H9 (cell line): ENCODE measurements at places on chromosomes 16 and 17. TPM values are rescaled to one million over a fixed set of nuclear protein-coding genes. Genes with fewer than 3 reads are reported as not detected.

Gene CMTM1
- 2.1 and 2.6 TPM in 2 replicates for total RNA-seq

Gene SLC6A4
- total RNA-seq = 0.02 and 0.44 TPM in 2 replicates

Gene RHBDL3
- 8.7 and 12.5 TPM in 2 replicates for total RNA-seq

- H3K36me3 ChIP-seq = no peaks in the 10 kb centered on the region
- H3K27ac ChIP-seq = no peak overlapping the region
- DNase-seq = no peak
- peaks cover 99% of the 10 kb centered on the region for H3K27me3 ChIP-seq
- H3K4me3 ChIP-seq = no peak overlapping the region
- H3K4me1 ChIP-seq = no peaks in the 10 kb centered on the region
Measured at GRCh38 chr17:48594538-48595277, 1.1 kb upstream of the HOXB5 start.

Gene DYNC1LI2
- 94.2 and 100 TPM in 2 replicates for total RNA-seq

GRCh38 chr16:86725401-86725800, 147.1 kb downstream of the FOXL1 start:
- DNase-seq = no peak
- H3K4me3 ChIP-seq = no peak overlapping the region
- H3K27ac ChIP-seq = no peak overlapping the region
- H3K4me1 ChIP-seq = peaks cover 2% of the 10 kb centered on the region; the same call in 1 of the 2 replicates

GRCh38 chr17:82065638-82066303, at the start of gene DUS1L:
Gene DUS1L, minus strand, starts transcription at chr17:82065804. Its CDS starts 745 bp downstream, at chr17:82065059.
- H3K27me3 ChIP-seq = no peaks in the 10 kb centered on the region
- no peak within 1 kb of the TSS for H3K27ac ChIP-seq
- peaks cover 2% of the 10 kb centered on the region; the same call in 2 of the 3 replicates for H3K36me3 ChIP-seq
- H3K4me1 ChIP-seq = no peaks in the 10 kb centered on the region

Gene PIRT
- not detected in 2 replicates for total RNA-seq

DNA sequence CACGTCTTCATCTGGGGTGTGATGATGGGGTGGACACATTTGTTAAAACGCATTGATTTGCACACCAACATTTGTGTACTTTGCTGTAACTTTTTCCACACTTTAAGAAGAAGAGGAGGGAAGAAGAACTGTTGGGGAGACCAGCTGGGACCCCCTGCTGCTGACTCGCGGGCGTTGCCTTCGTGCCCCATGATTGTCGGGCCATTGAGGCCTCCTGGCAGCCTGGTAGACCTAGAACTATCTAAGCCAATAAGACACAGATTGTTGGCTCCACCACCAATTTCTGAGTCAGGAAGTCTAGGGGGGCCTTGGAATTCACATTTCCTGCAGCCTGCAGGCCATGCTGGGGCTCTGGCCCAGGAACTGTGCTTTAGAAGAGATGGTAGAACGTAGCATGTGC, 105.5 kb downstream of the TNFRSF13B start:
- no peak overlapping the region for H3K4me3 ChIP-seq
- H3K36me3 ChIP-seq = no peaks in the 10 kb centered on the region; the same call in 2 of the 3 replicates
- H3K27ac ChIP-seq = no peak overlapping the region
- no peaks in the 10 kb centered on the region for H3K4me1 ChIP-seq

Gene WDR59
- total RNA-seq = 91.8 and 97.5 TPM in 2 replicates

GRCh38 chr16:10514369-10515055, 65.9 kb downstream of the EMP2 start:
- H3K36me3 ChIP-seq = no peaks in the 10 kb centered on the region
- H3K27ac ChIP-seq = no peak overlapping the region
- H3K27me3 ChIP-seq = no peaks in the 10 kb centered on the region
- H3K4me1 ChIP-seq = no peaks in the 10 kb centered on the region
- DNase-seq = no peak

GRCh38 chr17:72205357-72205756, 84.5 kb downstream of the SOX9 start:
- H3K4me1 ChIP-seq = no peaks in the 10 kb centered on the region; the same call in 1 of the 2 replicates
- H3K36me3 ChIP-seq = no peaks in the 10 kb centered on the region
- no peak overlapping the region for H3K4me3 ChIP-seq
- DNase-seq = no peak
- H3K27me3 ChIP-seq = no peaks in the 10 kb centered on the region

Gene GLYR1
- total RNA-seq = 114 TPM in 2 replicates

Gene MAF
- 4.9 and 5.1 TPM in 2 replicates for total RNA-seq

- no peak overlapping the region for H3K4me3 ChIP-seq
- no peak overlapping the region for H3K27ac ChIP-seq
- H3K27me3 ChIP-seq = no peaks in the 10 kb centered on the region
- DNase-seq = no peak
Measured at GRCh38 chr17:39306509-39307212, 80.9 kb upstream of the STAC2 start.

Gene IL34
- total RNA-seq = 4.2 and 4.4 TPM in 2 replicates

DNA sequence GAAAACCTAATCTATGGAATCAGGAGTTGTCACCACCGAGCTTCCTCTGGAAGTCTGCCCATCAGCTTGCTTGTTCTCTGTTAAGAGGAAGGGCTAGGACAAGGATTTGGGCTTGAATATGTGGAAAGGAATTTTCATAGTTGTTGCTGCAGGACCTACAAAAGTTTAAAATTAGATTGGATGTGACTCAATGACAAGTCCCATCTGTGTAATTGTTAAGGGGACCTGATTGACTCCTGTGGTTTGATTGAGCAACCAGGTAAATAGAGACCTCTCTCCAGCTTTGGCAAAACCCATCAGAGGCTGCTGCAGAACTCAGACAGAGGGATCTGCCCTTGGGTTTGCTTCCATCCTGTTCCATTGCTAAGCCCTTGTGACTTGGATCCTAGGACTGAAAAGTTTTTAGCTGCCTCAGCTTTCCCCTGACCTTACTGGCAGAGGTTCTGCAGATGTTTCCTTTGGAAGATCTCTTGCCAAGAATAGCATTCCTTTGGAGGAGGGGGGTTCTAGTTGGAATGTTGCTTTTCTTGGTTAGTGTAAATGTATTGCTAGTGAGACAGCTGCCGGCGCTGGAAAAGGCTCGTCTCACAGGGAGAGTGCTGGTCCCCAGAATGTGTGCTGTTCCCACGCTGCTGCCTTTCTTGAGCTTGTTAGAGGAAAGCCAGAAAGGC, 50.0 kb downstream of the SF3B3 start:
- no peak for DNase-seq
- H3K27me3 ChIP-seq = no peaks in the 10 kb centered on the region
- H3K4me1 ChIP-seq = no peaks in the 10 kb centered on the region
- H3K4me3 ChIP-seq = no peak overlapping the region
- H3K36me3 ChIP-seq = peaks cover 40% of the 10 kb centered on the region

GRCh38 chr17:37555386-37555785, 53.8 kb downstream of the SYNRG start:
- H3K4me1 ChIP-seq = no peaks in the 10 kb centered on the region
- H3K36me3 ChIP-seq = peaks cover 45% of the 10 kb centered on the region
- no peak overlapping the region for H3K4me3 ChIP-seq
- no peak overlapping the region for H3K27ac ChIP-seq
- DNase-seq = no peak
- H3K27me3 ChIP-seq = no peaks in the 10 kb centered on the region

- H3K4me1 ChIP-seq = peaks cover 4% of the 10 kb centered on the region; the same call in 1 of the 2 replicates
- H3K27me3 ChIP-seq = peaks cover 6% of the 10 kb centered on the region; the same call in 1 of the 2 replicates
- H3K4me3 ChIP-seq = no peak overlapping the region
Measured at GRCh38 chr17:76532072-76532651, 5.3 kb downstream of the CYGB start.

Gene CD300A
- total RNA-seq = not detected in 2 replicates

GRCh38 chr17:40303009-40303657, 5.8 kb upstream of the RARA start:
- H3K36me3 ChIP-seq = peaks cover 74% of the 10 kb centered on the region
- DNase-seq = no peak
- no peak overlapping the region for H3K4me3 ChIP-seq
- no peaks in the 10 kb centered on the region for H3K27me3 ChIP-seq
- no peak overlapping the region for H3K27ac ChIP-seq

Gene CDRT15L2
- total RNA-seq = not detected in 2 replicates

GRCh38 chr17:77032929-77033328, 107.8 kb upstream of the SEC14L1 start:
- no peak for DNase-seq
- H3K36me3 ChIP-seq = no peaks in the 10 kb centered on the region
- no peaks in the 10 kb centered on the region for H3K27me3 ChIP-seq
- no peaks in the 10 kb centered on the region for H3K4me1 ChIP-seq
- no peak overlapping the region for H3K4me3 ChIP-seq

Gene PRAC2
- not detected in 2 replicates for total RNA-seq

GRCh38 chr16:85275533-85276249, 163.4 kb upstream of the CIBAR2 start:
- H3K4me3 ChIP-seq = no peak overlapping the region
- no peak overlapping the region for H3K27ac ChIP-seq
- peak; percentile 79 for DNase-seq
- no peaks in the 10 kb centered on the region for H3K27me3 ChIP-seq

DNA sequence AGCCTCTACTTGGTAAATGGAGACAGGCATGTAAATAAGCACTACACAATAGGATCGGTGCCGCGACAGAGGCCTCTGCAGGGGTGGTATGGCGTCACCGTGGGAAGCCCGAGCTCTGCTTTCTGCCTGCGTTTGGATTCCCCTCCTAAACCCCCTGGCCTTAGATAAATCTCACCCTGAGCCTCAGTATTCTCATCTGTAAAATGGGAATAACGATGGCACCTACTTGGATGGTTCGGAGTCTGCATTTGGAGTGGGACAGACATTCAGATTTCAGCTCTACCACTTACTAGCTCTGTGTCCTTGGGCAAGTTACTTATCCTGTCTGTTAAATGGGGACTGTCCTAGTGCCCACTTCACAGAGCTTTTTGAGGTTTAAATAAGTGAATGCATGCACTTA, 42.8 kb upstream of the TNRC6A start:
- H3K36me3 ChIP-seq = no peaks in the 10 kb centered on the region
- no peaks in the 10 kb centered on the region for H3K4me1 ChIP-seq
- H3K4me3 ChIP-seq = no peak overlapping the region
- H3K27ac ChIP-seq = no peak overlapping the region
- no peaks in the 10 kb centered on the region for H3K27me3 ChIP-seq
- no peak for DNase-seq

Gene MEIOB
- total RNA-seq = 1.3 and 1.6 TPM in 2 replicates

DNA sequence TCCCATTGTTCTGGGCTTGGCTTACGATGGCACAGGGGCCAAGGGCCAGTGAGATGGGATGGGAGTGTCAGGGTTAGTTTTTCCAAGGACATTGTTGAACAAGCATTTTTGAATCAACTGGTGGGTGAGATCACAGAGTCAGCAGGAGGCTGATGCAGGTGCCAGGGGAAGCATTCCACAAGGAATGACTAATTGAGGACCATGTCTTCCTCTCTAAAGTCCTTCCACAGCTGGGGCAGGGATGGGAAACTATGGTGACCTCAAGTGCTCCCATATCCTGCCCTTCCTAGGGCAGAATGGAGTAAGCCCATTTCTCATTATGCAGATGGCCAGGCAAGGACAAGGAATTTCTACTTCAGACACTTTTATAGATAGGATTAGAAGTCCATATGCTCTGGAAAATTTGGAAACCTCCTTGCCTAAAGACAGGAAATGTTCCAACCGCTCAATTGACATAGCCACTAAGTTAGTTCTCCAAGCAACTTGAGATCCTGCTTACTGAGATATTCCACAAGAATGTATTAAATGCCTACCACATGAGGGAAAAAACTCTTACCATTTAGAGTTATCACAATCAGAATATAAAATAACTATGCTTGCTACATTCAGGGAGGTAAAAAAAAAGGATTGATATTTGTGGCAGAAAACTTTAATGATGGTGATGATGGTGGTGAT, 21.2 kb upstream of the ENGASE start:
- no peak overlapping the region for H3K4me3 ChIP-seq
- peaks cover 3% of the 10 kb centered on the region; the same call in 2 of the 3 replicates for H3K36me3 ChIP-seq
- no peak overlapping the region for H3K27ac ChIP-seq

DNA sequence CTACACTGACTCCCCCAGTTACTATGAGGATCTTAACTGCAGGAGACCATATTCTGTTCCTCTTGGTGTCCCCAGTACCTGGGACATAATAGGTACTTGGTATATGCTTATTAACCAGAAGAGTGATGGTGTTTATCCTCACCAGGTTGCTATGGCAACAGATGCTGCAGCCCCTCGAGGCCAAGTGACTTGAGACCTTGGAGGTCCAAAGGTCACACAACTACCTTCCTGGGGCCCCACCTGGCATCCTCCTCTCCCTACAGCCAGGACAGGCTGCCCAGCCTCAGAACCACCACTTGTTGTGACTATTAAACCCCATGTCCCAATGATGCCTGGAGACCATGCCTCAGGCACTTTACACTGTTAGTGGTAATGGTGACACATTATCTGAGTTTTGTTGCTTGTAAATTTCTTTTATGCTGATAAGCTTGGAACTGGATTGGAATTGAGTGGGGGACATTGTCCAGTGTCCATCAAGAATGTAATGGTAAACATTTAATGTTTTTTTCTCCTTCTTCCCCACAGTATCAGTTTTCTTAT, 189.4 kb downstream of the CCDC182 start:
- H3K36me3 ChIP-seq = no peaks in the 10 kb centered on the region
- H3K27ac ChIP-seq = no peak overlapping the region
- H3K27me3 ChIP-seq = no peaks in the 10 kb centered on the region

DNA sequence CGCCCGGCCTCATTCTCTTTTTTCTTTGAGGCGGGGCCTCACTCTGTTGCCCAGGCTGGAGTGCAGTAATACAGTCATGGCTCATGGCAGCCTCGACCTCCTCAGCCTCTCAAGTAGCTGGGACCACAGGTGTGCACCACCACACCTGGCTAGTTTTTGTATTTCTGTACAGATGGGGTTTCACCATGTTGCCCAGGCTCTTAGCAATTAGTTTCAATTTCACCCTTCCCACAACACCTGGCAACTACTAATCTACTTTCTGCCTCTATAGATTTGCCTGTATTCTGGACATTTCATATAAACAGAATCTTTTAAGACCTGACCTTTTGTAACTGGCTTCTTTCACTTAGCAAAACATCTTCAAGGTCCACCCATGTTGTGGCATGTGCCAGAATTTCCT, 8.0 kb upstream of the NT5M start:
- no peaks in the 10 kb centered on the region for H3K4me1 ChIP-seq
- H3K36me3 ChIP-seq = no peaks in the 10 kb centered on the region
- H3K27ac ChIP-seq = no peak overlapping the region

Gene CCL8
- not detected in 2 replicates for total RNA-seq

DNA sequence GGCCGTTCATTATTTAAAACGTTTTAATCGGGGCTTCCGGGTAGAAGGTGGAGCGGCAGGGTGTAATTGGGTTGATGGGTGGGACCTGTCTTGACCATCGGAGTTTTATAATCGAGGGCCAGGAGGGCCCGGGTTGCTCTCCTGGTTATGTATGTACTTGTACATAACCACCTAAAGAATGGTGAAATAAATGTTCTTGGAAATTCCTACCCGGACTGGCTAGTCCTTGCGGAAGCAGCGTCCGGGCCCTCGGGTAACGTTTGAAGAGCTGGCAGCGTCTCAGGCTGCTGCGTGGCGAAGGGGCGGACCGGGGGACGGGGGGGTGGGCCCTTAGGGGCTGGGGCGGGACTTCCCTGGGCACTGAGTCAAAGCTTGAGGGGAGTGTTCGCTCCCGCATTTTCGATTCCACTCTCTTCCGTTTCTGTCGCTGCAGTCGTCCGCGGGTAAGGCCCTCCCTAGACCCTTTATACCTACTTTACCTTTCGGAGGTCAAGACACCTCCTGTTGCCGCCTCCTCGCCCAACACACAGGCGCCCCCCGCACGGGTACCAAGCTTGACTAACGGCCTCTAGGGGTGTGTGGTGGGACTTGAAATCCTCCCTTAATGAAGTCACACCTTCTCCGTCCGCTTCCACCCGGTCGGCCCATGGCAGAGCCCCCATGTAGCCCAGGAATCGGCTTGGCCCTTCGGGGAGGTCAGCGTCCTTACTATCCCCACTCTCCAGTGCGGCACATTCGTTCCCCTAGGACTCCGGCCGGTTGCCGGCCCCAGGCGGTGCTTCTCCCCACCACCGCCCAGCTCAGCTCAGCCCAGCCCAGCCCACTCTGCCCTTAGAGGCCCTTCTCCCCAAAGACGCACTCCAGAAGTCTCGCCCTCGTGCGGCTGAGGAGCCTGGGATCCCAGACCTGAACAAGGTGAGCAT, at the start of gene TMEM106A:
TMEM106A (plus strand) TSS at position 396 of the 923 bp plus-strand sequence. CDS start 1,167 bp downstream, outside the sequence.
- H3K36me3 ChIP-seq = peaks cover 1% of the 10 kb centered on the region; the same call in 2 of the 3 replicates
- 0 out of 2 replicates have a peak, but pooled peaks cover 3% of the 10 kb centered on the region for H3K4me1 ChIP-seq
- DNase-seq = peak; percentile 89
- peak within 1 kb of the TSS; percentile 95 for H3K4me3 ChIP-seq
- no peaks in the 10 kb centered on the region for H3K27me3 ChIP-seq
